Activated T-helper 1 cell treated with Interleukin-2 at 50 U/mL for 16 hours (primary cell): ENCODE measurements at places on chromosomes 12 and 14.

DNA sequence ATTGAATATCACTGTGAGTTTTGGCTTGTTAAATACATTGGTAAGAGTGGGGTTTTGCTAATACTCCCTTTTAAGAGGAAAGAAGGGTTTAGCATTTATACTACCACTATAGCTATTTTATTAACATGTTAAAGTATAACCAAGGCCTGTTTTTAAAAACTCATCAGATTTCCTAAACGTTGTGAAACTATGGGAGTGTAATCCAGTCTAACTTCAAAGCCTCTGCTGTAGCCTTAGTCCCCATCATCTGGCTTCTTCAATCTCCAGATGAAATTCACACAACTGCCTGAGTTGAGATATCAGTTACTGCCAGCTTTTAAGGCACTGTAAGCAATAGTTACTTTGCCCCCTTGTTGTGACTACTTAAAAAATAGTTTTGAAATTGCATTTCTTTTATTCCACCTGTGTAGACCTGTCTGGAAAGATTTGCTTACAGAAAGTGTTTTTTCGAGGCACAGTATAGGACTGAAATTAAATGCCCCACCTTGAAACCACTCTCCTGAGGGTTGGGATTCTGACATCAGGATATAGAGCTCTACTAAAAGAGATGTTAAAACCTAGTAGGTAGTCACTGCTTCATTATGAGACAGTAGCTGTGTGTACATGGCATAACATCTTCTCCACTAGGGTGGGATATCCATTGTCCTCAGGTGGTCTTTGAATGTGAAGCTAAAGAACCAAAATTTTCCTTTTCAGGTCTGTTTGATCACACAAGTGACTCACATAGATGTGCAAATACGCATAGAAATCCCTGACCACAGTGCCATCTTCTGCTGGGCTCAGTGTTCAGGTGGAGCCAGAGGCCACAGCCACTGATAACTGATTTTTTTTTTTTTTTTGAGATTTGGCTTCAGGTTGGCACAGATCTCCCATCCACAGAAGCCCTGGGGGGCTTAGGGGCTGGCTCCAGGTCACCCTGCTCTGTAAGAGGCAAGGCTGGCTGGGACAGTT is 125.5 kb downstream of the DAAM1 start:
- DNase-seq: no peak

DNA sequence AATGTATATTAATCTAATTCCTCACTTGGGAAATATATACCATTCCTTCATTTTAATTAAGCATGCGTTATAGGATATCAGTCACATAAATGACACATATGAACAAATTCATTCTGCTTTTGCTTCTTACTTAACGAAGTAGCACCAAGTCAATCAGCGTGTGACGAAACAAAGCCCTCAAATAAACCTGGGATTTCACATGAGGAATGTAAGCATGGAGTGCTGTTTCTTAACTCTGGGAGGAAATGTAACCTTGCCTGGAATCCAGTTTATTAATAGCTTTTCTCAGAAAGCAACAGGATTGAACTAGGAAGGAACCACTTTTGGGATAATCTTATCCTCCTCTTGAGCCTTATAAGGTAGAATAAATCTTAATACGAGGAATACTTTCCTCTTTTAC is 72.0 kb downstream of the NIN start:
- DNase-seq: no peak

DNA sequence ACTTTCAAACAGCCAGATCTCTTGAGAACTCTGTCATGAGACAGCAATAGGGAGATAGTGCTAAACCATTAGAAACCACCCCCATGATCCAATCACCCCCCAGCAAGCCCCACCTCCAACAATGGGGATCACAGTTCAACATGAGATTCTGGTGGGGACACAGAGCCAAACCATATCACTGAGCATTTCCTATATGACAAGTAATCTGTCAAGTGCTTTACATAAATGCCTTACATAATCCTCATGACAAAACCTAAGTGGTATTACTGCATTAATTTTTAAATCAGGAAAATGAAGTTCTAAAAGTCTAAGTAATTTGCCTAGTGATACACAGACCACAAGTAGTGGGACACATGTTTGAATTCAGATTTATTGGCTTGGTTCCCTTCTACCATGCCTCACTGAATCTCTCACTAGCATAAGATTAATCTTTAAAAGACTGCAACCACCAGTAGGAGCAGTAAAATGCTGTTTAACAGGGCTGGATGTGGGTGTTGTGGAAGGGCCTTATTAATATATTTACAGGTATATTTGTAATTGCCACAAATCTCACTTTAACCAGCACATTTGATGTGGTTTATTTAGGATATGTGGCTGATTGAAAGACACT is 323.1 kb upstream of the FBXO33 start:
- DNase-seq: no peak

DNA sequence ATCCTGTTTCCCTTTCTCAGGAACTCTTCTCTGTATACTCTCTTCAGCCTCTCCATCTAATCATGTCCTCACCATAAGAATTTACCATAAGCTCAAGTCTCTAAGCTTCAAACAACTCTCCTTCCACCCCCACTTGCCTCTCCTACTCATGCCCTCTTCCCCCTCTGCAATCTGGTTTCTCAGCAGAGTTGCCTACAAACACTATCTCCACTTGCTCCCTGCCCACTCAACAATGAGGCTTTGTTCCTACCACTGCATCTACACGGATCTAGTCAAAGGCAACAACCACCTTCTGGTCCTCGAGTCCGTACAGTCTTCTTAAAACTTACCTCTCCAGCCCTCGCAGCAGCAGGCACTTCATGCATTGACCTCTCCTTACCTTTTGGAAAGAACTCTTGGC is 17.2 kb upstream of the FBLN5 start:
- DNase-seq: no peak

DNA sequence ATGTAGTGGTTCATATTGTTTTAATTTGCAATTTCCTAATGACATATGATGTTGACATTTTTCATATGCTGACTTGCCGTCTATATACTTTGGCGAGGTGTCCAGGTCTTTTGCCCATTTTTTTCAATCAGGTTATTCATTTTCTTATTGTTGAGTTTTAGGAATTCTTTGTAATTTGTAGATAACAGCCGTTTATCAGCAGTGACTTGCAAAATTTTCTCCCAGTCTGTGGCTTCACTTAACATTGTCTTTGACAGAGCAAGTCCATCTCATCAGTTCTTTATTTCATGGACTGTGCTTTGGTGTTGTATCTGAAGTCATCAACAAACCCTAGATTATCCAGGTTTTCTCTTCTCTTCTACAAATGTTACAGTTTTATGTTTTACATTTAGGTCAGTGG is 12.6 kb upstream of the KLHDC2 start:
- no peak for DNase-seq

GRCh38 chr14:35420036-35420811 is 15.7 kb upstream of the NFKBIA start:
- DNase-seq: no peak

- no peak for DNase-seq
Observed at GRCh38 chr14:106343626-106344025, 817.2 kb downstream of the TMEM121 start.

- DNase-seq: no peak
Observed at GRCh38 chr12:31228811-31229792, 96.8 kb downstream of the SINHCAF start.

- no peak for DNase-seq
Observed at GRCh38 chr12:42364692-42365091, 38.7 kb downstream of the PPHLN1 start.

GRCh38 chr12:51825216-51825615 is 23.3 kb downstream of the FIGNL2 start:
- DNase-seq: no peak

DNA sequence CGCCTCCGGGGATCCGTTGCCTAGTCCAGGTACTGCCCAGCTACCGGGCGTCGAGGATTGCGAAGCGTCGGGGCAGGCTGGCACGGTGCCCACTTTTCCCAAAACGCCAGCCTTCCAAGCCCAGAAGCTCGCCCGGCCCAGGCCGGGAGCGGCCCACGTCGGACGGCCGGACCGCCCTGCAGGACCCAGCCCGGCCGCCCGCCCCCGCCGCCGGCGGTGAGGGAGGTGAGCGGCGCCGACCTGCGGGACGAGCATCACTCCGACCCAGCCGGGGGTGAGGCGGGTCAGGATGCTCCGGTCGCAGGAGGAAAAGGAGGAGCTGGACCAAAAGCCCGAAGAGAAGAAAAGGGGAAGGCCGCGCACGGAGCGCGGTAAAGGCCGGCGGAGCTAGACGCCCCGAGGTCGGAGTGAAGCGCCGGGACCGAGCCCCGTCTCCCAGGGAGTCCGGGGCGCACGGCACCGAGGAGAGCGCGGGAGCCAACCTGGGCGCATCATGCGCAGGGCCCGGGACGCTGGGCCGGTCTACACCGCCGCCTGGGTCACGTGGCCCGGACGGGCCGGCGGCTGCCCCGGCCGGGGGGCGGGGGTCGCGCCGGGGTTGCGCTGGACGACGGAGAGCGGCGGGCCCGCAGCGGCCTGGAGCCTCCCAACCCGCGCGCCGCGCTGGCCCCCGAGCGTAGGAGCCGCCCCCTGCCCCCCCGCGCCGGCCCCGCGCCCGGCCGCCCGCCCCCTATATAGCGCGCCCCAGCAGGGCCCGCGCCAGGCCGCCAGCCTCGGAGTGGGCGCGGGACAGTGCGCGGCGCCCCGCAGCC is at the start of gene AQP5:
Gene AQP5 (plus strand): TSS at position 762 of the 812 bp plus-strand sequence. CDS start 146 bp downstream, outside the sequence.
- no peak for DNase-seq

GRCh38 chr12:131372171-131372475 is 338.8 kb upstream of the SFSWAP start:
- DNase-seq: no peak

GRCh38 chr12:82757656-82758055 is 71.0 kb downstream of the TMTC2 start:
- no peak for DNase-seq

DNA sequence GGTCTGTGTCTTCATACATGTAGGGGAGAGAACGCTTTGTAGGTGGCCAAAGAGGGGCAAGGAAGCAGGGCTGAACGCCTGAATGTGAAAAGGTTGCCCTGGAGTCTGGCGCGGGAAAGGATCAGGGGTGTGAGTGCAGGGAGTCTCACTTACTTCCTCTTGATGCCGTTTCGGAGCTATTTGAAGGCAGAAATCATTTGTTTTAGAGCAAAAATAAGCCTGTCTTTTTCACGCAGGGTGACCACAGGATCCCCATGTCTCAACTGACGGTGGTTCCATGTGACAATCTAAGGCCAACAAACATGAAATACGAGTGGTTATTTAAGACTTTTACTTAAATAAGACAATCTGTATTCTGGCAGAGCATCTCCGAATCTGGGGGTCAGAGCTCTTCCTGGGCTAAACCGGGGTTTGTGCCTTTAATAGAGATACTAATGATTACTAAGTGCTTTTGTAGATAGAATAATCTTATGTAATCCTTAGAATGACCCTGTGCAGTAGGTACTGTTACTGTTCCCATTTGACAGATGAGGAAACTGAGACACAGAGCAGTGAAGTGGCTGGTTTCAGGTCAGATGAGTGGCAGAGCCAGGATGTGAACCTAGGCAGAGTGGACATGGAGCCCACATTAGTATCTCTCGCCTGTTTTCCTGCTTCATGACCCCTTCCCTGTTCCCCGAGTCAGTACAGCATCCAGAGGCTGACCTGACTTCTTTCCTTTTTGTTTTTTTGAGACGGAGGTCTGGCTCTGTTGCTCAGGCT is 1.9 kb downstream of the BRI3BP start:
- DNase-seq: no peak

DNA sequence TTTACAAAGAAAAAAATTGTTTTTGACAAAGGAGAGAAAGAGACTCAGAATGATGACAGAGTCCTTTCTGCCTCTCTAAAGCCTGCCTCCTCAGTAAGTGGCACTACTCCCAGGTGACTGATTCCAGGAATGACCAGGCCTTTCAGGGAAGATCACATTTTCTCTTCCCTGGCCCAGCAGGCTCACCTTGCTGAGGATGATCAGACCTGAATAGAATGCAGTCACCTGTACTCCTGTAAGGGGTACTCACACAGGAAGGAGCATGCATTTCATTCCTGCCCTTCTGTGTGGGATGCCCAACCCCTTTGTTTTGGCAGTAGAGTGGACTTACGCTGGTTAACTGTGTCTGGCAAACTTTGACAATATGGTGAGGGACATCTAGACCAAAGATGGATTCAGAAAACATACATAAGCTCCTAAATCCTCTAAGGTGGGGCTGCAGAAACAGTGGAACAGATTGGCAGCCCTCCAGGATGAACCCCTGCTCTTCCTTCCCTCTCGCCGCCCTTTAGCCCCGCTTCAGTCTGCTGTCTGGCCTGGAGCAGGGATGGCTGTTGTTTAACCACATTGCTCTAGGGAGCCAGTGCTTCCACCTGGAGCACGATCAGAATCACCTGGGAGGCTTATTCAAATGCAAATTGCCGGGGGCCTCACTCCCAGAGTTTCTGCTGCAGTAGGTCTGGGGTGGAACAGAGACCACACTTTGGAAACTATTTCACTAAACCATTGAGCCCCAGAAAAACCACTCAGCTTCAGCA is 29.8 kb downstream of the ERG28 start:
- DNase-seq: no peak

GRCh38 chr14:59213368-59214315 is 25.2 kb downstream of the DAAM1 start:
- no peak for DNase-seq
